Cerebellum (tissue), 4 donors: ENCODE measurements at places on chromosomes 7 and 10. TPM values are rescaled to one million over a fixed set of nuclear protein-coding genes. Genes with fewer than 3 reads are reported as not detected.

CAMK1D gene
- total RNA-seq, result 10.8 TPM

- no peak for DNase-seq
Observed at GRCh38 chr7:12649348-12649747, 38.1 kb upstream of the ARL4A start.

GRB10 gene
- total RNA-seq, result 60.4 TPM

- DNase-seq, result no peak
Observed at GRCh38 chr7:29588900-29589696, 25.5 kb downstream of the PRR15 start.

- DNase-seq, result no peak
Observed at GRCh38 chr7:5232874-5233273, 42.8 kb downstream of the WIPI2 start.

DNA sequence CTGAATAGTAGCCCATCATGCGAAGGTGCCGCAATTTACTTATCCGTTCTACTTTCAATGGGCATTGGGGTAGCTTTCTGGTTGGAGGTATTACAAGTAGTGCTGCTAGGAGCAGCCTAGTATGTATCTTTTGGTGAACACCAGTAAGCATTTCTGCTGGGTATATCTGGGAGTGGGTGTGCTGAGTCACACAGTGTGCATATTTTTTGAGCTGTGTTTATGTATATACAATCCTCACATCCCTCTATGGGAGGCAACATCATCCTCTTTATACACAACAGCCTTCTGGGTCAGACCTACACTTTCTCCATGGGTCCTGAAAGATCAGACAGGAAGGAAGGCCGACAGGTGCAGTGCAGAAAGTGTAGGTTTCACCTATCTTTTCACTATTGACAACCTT is 36.3 kb downstream of the PYROXD2 start:
- no peak for DNase-seq

DNA sequence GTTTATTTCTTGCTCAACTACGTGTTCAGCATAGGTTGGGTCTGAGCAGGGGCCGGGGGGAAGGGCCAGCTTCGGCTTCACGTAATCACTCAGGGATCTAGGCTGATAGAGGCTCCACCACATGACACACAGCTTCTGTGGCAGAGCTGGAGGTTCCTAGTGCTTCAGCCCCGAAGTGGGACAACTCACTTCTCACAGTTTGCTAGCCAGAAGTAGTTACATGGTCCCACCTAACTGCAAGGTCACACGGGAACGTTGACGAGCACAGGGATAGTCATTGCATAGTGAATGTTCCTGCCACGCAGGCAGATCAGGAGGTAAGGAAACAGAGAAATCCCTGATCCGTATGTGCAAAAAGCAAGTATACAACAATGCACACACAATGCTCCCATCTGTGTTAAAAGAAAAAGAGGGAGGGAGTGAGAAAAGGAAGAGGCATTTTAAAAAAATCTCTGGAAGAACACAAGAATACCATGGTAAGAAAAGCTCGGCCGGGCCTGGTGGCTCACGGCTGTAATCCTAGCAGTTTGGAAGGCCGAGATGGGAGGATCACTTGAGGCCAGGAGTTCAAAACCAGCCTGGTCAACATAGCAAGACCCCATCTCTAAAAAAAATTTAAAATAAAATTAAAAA is 16.9 kb downstream of the SMURF1 start:
- DNase-seq, result no peak

GRCh38 chr7:30148426-30148825 is 13.6 kb downstream of the MTURN start:
- no peak for DNase-seq

ZNF25 gene
- total RNA-seq, result 38.3 TPM

MMD2 gene
- total RNA-seq, result 5.2 TPM

GRCh38 chr10:111137587-111137986 is 60.8 kb downstream of the ADRA2A start:
- DNase-seq, result no peak

MRLN gene
- total RNA-seq, result 12.2 TPM

- no peak for DNase-seq
Observed at GRCh38 chr7:141225916-141226618, 152.2 kb downstream of the TMEM178B start.

VWDE gene
- 7.2 TPM for total RNA-seq

DNA sequence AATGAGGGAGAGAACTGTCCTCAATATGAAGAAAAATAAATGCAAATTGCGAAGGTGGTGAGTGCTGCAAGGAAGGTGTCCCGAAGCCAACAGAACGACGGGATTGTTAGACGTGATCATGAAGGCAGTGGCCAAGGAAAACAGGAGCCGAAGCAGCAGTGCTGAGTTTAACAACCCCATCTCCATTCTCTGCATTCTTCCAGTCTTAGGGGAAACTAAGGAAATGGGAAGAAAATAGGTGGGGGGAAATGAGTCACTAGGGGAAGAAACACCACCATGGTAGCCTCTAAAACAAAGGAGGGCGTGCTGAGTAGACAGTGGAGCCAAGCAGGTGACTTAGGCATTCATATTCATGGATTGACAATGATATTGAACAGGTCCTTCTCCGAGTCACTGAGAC is 192.2 kb upstream of the AKR1E2 start:
- DNase-seq, result no peak

DNA sequence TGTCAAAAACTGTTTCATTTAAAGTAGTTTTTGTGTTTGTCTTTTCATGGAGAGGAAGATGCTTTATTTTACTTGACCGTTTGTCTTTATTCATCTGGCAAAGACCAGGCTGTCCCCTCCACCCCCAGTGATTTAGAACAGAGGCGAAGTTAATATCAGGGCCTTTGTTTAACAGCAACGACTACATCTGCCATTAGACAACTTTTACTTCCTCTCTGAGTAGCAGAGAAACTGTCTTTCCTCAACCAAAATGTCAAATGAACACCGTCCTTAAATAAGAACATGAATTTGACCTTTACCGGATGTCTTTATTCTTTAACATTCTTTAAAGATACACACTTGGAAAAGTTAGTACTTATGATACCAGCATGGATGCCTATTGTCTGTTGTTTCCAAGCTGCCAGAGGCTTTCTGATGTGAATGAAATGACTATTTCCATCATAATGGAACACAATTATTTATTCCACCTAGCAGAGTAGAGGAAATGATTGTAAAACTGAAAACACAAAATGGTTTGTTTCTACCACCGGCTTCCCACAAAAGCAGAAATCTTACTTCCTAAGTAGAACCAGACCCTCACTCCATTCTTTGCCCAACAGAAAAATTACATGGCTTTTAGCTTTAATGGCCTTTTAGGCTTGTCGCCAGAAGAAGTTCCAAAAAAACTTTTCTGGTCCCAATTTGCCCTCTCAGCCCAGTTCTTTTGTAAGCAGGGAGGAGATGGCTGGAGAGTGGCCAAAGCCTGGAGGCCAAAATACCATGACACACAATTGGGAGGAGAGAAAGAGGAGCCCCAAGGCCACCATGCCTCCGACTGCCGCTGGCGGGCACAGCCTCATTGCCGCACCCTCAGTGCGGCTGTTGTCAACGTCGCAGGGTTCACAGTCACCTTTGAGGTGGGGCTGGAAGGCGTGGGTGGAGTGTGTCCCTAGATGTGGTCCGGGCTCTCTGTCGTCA is 168.5 kb downstream of the TEX36 start:
- DNase-seq, result no peak

- no peak for DNase-seq
Observed at GRCh38 chr10:74330646-74331045, 179.6 kb downstream of the ADK start.

DNA sequence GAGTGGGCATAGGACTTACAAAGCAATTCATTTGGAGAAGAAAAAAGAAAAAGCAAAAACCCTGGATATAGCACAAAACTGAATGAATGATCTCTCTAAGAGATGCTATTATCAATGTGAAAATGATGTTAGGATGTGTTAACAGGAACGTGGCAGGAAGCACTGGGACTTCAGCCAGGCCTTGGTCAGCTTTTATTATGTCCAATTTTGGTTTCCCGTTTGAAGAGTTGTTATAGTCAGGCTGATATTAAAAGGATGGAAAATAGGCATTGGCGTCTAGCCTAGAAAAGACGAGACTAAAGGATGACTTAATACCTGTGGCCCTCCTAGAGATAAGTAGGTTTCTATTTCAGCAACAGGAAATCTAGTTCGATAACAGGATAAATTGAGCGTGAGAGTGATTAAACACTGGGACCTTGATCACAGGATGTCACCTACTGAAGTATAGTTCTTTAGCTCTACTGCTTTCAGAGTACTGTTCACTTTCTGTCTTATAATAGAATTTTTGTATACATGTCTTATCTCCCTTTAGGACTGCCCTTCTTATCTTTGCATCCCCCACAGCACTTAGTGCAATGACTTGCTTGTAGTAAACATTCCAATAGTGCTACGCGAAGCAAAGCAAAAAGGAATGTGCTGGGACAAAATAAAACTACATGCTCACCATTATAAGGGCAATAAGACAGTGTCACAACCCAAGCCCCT is 99.8 kb upstream of the AGBL3 start:
- DNase-seq, result peak; percentile 8

GHRHR gene
- total RNA-seq, result 4.3 TPM

DNA sequence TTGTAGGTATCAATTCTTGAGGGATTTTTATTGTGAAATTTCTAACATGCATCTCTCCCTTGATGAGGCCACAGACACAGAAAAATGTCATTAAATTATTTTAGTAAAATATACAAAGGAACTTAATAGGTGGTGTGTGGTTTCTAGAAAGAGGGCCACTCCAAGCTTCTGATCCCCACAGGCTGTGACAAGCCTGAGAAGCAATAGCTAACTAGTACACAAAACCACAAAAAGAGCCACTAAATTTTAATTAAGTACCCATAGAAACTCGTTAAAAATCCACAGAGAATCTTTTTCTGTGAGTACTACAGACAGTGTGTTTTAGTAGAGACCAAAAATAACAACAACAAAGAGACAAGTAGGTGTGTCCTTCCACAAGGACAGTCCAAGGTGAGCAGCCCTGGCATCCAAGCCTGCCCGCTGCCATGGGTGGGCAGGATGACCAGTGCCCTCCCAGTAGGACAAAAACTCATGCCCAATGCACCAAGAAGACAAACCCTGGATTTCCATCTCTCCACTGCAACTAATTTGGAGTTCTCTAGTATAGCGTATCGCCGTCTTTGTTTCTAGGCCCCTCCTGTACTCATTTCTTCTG is 81.0 kb downstream of the RNF216 start:
- DNase-seq, result no peak

RBP3 gene
- not detected for total RNA-seq

- DNase-seq, result no peak
Observed at GRCh38 chr10:103800789-103801540, 54.4 kb downstream of the SH3PXD2A start.

DNA sequence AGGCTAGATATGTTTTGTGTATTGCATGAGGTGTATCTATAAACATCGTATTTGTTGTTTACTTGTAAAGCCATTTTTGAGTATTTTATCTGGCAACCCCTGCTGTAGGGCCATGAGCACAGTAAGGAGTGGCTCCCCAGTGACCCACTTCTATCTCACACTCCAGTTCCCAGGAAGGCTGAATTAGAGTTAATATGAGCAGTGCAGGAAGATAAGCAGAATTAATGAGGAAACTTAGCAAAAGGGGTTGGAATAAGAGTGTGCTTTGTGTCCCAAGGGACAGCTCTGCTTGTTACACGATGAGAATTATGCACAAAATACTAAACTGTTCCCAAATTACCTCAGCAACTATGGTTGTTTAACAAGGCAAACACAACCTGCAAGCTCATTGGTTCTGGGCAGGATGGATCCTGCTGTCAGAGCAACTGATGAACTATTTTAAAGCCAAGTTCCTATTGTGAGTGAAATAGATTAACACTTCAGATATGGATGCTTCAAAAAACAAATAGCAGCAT is 1005.8 kb downstream of the NRG3 start:
- no peak for DNase-seq

- no peak for DNase-seq
Observed at GRCh38 chr7:114885836-114886235, 36.1 kb upstream of the MDFIC start.

DNA sequence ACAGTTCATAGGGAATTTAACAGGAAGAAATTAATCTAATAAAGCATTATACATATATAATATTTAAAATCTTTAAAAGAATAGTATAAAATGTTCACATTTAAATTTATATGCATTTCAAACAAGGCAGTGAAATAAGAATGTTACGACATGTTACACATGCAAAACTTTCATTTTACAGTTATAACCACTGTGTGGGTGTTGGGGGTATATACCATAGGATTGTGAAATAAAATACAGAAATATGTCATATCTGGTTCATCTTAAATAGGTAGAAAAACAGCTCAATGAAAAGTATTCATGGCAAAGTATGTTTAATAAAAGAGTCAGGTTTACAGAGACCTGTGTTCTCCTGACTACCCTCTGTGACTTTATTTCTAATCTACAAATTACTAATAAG is 45.6 kb downstream of the CHCHD3 start:
- DNase-seq, result no peak

TAS2R60 gene
- total RNA-seq, result not detected

ANK3 gene
- total RNA-seq, result 363 TPM

GRCh38 chr7:38524786-38525185 is 106.4 kb downstream of the AMPH start:
- DNase-seq, result no peak

- DNase-seq, result no peak
Observed at GRCh38 chr10:98815039-98815885, 368.5 kb upstream of the HPS1 start.

GRCh38 chr10:133375357-133376115 is 2.4 kb upstream of the ECHS1 start:
- no peak for DNase-seq

CYP2W1 gene
- not detected for total RNA-seq

OR2A7 gene
- total RNA-seq, result 0.91 TPM

COBL gene
- 3.8 TPM for total RNA-seq

- DNase-seq, result no peak
Observed at GRCh38 chr10:30831426-30831825, 200.2 kb downstream of the ZNF438 start.

DNA sequence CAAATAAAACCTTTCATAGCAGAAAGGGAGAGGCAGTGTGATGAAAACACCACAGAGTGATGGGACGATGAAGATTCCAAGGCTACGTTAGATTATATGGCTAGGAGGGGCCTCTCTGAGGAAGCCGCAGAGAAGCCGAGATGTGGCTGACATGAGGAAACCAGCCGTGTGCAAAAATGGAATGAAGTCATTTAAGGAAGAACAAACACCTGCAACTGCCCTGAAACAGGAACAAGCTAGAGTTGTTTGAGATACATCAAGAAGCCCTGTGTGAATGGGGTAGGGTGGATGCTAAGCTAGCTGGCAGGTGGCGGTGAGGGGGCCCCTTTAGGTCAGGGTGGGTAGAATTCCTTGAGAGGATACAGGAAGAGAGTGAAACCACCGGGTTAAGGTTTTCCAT is 129.5 kb downstream of the KLF6 start:
- DNase-seq, result no peak

ATOH7 gene
- 1.5 TPM for total RNA-seq

- no peak for DNase-seq
Observed at GRCh38 chr10:95360122-95360714, 69.4 kb upstream of the PDLIM1 start.

ABCB1 gene
- total RNA-seq, result 10.4 TPM

VAX1 gene
- total RNA-seq, result not detected
